Naive thymus-derived CD8-positive, alpha-beta T cell (primary cell): ENCODE measurements at places on chromosomes 4 and X.

DNA sequence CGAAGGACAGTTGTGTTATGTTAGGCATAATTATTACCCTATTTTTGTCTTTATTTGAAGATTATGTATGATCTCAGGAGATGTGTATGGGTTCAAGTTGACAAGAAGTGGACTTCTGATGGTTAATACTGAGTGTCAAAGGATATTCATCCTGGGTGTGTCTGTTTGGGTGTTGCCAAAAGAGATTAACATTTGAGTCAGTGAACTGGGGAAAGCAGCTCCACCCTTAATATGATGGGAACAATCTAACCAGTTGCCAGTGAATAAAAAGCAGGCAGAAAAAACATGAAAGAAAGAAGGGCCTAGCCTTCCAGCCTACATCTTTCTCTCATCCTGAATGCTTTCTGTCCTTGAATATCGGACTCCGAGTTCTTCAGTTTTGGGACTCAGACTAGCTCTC is 332.6 kb downstream of the DTHD1 start:
- DNase-seq = no peak

DNA sequence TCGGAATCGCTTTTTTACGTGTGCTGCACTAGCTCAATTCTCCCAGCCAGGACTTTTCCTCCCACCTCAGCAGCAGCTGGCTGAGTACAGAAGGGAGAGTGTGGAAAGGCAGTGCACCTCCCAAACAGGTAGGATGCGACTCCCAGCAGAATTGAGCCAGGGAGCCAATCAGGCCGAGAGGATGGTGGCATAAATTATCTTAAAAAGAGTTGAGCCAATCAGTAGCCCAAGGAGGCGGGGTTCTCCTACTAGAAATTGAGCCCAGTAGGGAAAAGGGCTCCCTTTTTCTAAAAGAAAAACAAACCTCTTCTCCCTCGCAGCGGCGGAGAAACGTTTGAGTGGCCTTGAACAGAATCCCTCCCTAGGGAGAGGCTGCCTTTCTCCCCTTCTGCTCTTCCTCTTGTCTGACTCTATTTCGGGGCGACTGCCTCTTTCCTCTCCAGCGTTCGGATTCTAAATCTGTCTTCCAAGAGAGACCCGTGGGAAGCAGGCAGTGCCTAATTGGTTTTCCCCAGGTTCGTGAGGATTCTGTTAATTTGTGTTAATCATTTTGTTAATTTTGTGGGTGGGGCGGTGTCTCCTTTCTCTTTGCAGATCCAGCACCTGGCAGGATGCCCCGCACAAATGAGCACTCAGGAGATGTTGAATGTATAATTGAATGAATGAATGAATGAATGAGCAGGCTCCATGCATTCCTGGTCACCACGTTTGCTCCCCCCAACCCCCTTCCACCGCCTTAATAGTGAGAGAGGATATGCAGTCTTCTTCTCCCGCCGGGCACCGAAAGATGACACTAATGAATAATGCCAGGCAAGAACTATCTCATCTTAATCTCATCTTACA is at the start of gene GABRG1:
Gene GABRG1 (minus strand): TSS at position 142 of the 843 bp plus-strand sequence. CDS start 141 bp downstream, at position 1.
- DNase-seq = no peak

- DNase-seq = no peak
These were observed 85.5 kb upstream of the SPANXB1 start for GRCh38 chrX:140916872-140917271.

DNA sequence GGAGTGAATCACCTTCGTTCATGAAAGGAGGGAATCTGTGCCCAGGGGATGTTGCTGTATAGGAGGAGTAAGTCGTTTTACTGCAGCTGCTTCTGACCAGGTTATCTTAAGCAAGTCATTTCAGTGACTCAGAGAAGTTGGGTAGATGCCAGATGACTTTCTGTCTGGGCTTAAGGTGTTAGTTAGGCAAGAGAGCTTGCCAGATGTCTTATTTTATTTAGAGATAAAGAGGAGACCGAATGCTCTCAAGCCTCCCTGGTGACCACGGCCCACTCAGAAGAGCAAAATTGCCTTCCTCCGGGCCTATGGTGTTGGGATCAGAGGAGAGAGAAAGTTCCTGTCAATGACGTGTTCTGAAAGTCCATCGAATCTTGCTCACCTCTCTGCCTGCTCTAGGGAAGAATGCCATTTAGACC is 16.3 kb upstream of the ZNF827 start:
- DNase-seq = no peak

DNA sequence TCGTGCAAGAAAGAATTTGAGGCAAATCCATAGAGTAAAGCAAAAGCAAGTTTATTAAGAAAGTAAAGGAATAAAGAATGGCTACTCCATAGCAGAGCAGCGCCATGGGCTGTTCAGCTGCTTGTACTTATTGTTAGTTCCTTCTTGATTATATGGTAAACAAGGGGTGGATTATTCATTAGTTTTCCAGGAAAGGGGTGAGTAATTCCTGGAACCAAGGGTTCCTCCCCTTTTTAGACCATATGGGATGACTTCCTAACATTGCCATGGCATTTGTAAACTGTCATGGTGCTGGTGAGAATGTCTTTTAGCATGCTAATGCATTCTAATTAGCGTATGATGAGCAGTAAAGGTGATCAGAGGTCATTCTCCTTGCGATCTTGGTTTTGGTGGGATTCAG is 23.5 kb upstream of the CEP135 start:
- DNase-seq = no peak
